ENCODE measurements at places on chromosomes 11 and 22.

- DNase-seq = no peak
These were observed 1513.3 kb downstream of the FAM181B start for GRCh38 chr11:81220146-81220895.

- no peak for DNase-seq
These were observed 266.9 kb downstream of the AASDHPPT start for GRCh38 chr11:106344394-106344793.

GRCh38 chr11:72745511-72745910 lies 6.7 kb downstream of the ARAP1 start:
- no peak for DNase-seq

GRCh38 chr11:78720281-78720989 lies 145.8 kb upstream of the NARS2 start:
- no peak for DNase-seq

GRCh38 chr11:69703768-69704507 lies at the start of gene FGF19:
Gene FGF19 (minus strand): TSS chr11:69704022. CDS start chr11:69703876, 146 bp downstream.
- DNase-seq = no peak

DNA sequence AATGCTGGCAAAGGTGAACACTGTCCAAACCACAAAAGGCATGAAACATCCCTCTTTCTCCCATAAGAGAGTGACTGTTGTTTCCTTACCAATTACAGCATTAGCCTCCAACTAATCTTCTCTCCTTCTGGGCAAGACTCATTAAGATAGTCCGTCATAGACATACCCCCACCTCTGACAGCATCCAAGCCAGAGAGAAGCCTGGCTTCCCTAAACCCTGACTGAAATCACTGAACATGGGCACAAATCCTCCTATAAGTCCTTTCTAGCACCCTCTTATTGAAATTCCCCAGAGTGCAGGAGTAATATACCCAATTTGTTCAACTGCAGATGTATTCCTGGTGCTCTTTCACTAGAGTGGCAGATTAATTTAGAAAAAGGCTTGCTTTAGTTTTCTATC lies 1.7 kb upstream of the RNASEH2C start:
- no peak for DNase-seq

DNA sequence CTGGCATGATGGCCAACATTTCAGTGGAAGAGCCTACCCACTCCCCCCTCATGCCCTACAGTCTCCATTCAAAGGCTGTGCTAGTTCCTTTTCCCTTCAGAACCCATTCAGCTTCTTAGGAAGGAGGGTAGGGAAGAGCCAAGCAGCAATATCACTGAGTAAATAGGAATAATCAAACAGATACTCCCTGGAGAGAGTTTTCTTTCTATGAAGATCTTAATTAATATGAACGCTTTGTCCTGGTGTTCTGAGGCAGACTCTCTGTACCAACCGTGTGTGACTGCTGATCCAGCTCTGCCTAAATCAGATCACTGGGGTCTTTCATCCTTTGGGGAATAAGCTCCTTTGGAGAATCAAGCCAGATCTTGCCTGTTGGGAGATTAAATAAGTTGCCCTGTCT lies 75.2 kb upstream of the NNMT start:
- no peak for DNase-seq

- no peak for DNase-seq
These were observed 17.9 kb downstream of the SLC43A1 start for GRCh38 chr11:57497303-57498247.

GRCh38 chr11:114163830-114164401 lies 104.4 kb downstream of the ZBTB16 start:
- no peak for DNase-seq

GRCh38 chr11:104095791-104096190 lies 59.4 kb downstream of the DDI1 start:
- DNase-seq = no peak

DNA sequence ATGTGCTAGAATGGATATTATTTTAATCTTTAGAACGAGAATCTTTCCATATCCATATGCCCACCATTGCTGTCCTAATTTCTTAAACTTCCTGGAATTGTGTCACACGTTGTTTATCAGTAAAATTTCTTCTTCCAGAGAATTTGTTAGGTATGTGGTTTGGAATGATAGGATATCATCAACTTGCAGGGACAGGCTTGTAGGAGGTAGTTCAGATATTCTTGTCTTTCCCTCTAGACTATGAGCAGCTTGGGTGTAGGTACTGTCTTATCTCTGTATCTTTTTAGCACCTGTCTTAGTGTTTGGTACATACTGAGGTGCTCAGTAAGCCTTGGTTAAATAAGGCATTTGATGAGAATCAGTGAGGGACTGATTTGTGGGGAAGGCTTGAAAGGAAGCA lies 3.4 kb downstream of the CTNND1 start:
- DNase-seq = no peak

GRCh38 chr11:92224407-92225124 lies at the start of gene FAT3:
Gene FAT3 (plus strand): TSS chr11:92224818. CDS start chr11:92352113, 127,295 bp downstream.
- no peak for DNase-seq

GRCh38 chr11:34302046-34302921 lies 55.5 kb downstream of the ABTB2 start:
- DNase-seq = no peak

DNA sequence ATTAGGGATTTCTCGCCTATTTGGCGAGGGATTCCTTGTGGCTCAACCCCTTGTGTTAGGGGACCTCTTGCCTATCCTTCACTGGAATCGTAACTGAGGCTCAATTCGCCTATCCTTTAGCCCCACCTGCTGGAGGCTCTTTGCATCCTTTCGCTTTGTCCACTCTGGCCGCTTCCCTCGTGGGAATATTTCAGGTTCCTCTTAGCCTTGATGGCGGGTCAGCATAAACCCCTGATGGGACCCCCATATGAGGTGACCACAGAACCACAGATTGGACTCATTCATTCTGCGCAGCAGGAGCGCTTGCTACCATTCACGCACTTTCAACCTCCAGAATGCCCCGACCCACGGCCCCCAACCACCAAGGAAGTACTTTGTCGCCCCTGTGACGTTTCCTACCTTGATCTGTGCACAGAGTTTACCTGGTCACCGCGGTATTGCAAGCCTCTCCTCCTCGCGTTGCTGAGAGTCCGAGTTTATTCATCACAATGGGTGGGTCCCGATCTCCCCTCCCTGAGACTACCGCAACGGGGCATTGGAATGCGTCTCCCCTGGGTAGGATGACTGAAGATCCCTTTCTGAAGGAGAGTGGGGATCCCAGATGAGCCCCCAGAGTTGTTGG lies at the start of gene OR52N2:
Gene OR52N2, plus strand, starts transcription at position 425 of the 622 bp plus-strand sequence. CDS start 11,412 bp downstream, outside the sequence.
- peak; percentile 34 for DNase-seq

- DNase-seq = no peak
These were observed 10.3 kb downstream of the NEAT1 start for GRCh38 chr11:65432686-65433582.

- DNase-seq = no peak
These were observed 25.4 kb upstream of the SORL1 start for GRCh38 chr11:121426476-121427399.

- DNase-seq = no peak
These were observed 89.7 kb upstream of the SHANK2 start for GRCh38 chr11:71342116-71342515.

GRCh38 chr11:78228467-78228866 lies 39.7 kb downstream of the USP35 start:
- DNase-seq = no peak

DNA sequence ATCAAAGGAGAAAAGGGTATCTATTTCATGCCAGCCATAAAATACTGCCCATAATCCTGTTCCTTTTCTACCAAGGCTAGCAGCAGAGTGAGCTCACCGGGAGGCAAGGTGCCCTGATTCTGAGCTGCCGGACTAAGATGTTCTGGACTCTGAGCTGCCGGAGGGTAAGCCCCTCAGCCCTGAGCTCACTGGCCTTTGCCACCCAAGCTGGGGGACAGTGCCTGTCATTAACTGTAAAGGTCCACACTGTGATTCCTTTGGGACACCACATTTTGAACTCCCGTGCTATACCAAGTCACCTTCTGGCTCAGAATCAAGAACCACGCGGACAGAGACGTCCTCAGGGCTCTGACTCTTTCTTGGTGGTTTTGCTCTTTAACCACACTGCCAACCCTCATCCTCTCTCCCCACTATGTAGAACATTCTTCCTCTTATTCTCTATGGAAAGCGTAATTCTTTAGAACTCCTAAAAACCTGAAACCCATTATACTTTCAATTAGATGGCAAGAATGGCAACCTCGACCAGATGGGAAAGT lies 88.4 kb upstream of the BID start:
- no peak for DNase-seq

- no peak for DNase-seq
These were observed 22.3 kb upstream of the ST3GAL4 start for GRCh38 chr11:126333142-126333541.

GRCh38 chr11:134334796-134335571 lies 3.2 kb downstream of the GLB1L2 start:
- no peak for DNase-seq

GRCh38 chr11:118928870-118929500 lies 3.3 kb upstream of the BCL9L start:
- DNase-seq = no peak

- DNase-seq = no peak
These were observed 138.0 kb downstream of the TRPC6 start for GRCh38 chr11:101445761-101446160.

DNA sequence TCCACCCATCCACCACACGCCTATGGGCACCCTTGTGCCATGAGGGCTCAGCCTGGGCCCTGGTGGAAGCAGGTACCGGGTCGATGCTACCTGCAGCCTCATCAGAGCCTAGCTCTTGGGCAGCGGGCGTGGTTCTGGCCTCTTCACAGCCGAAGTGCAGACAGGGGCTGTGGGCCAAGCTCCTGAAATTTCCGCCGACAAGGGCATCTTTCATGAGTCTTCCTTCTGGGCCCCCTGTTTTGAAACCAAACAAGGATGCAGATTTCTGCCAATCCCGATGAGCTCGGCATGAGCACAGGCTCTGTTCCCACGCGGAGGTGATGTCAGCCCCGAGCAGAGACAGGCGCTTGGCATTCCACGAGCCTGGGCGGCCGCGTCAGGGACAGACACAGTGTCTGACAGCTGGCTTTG lies 22.6 kb upstream of the MGAT3 start:
- no peak for DNase-seq

DNA sequence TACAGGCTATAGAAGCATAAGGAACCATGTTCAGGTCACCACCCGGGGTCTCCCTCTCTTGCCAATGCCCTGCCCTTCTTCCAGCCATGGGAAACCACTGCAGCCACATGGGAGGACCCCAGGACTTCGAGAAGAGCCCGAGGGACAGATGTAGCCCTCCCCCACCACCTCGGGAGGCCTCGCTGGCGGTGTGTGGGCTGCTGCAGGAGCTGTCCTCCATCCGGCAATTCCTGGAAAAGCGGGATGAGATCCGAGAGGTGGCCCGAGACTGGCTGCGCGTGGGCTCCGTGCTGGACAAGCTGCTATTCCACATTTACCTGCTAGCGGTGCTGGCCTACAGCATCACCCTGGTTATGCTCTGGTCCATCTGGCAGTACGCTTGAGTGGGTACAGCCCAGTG lies 14.5 kb downstream of the HTR3A start:
- no peak for DNase-seq

DNA sequence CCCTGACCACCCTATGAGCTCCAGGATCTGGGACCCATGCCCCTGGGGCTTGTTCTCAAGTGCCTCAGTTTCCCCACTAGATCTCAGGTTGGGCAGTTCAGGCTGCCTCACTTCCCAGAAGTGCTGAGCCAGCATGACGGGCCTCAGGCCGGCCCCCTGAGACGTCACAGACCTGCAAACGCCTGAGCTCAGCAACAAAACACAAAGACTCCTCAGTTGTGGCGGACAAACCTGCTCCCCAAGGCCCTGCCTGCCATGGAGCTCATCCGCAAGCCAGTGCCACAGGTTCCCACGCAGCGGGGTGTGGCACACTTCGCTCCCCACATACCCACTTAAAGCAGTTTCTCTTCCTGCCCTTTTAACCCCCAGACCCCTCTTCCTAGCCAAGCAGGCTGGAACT lies 45.2 kb downstream of the NECTIN1 start:
- no peak for DNase-seq

GRCh38 chr22:41781507-41781906 lies 19.0 kb upstream of the CCDC134 start:
- DNase-seq = no peak

DNA sequence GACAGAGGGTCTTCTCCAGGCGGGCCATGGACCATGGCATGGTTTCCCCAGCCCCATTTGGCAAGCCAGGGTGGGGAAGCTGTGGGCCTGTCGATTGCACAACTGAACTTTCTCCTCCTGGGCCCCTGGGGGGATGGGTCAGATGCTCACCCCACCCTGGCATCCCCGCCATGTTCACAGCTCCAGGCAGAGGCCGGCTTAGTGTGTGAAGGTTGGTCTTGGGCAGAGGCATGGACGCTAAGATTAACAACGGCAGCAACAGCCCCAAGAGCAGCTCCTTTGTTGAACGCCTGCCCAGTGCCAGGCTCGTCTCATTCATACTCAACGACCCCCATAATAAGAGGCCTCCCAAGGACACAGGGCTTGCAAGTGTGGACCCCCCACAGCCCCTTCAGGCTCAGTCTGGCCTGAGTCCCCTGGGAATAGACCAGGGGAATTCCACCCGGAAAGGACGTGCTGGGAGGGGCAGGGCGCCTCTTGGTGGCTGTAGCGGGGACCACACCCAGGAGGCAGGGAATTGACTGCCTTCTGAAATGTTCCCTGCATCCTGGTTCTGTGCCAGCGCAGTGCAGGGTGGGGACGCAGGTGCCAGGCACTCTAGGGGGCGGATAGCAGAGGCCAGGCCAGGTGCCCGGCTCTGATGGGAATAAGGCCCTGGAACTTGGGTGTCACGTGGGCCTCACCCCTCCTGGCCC lies 8.3 kb downstream of the TSPO start:
- DNase-seq = no peak

DNA sequence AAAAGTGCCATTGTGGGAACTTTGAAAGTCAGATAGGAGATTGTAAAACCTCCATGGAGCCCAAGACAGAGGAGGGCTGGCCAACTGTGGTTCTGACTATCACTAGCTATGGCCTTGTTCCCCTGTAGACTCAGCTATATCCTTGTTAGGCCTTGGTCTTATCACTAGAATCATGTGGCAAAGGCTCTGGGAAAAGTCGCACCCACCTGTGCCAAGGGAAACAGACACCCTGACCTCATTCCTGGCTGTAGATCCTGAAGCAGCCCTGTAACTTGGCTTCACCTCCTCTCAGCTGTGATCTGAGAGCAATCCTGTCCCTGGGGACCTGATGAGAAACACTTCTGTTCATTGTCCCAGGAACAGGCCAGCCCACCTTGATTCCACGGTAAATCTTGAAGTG lies 566.2 kb downstream of the TMEM135 start:
- DNase-seq = no peak

GRCh38 chr11:121801781-121802180 lies 314.2 kb downstream of the BLID start:
- no peak for DNase-seq

DNA sequence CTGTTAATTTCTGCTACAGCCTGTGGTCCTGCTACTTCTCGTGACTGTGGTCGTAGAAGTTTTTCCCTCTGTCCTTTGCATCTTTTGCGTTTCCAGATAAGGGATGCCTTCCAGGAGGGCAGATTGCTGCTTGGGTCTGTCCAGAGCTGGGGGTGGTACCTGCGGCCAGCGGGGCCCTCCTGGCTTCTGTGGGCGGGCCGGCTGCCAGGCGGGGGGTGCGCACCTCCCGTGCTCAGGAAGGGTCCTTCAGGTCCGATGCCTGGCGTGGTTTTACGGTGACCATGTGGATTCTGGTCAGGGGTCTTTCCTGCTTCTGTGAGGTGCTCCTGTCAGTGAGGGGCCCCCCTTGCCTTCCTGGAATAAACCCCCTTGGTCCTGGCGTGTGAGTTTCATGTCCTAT lies 84.8 kb downstream of the KCNQ1 start:
- DNase-seq = no peak

- no peak for DNase-seq
These were observed 4.8 kb upstream of the TRIM6 start for GRCh38 chr11:5591613-5592012.

- no peak for DNase-seq
These were observed 786 bp downstream of the CAPN1 start for GRCh38 chr11:65182258-65183170.

Data from stimulated activated CD4-positive, alpha-beta T cell treated with anti-CD3 and anti-CD28 coated beads, Interleukin-1b, Interleukin-23, amount 100 ng/mL, for 24 hours (primary cell).